ENCODE measurements at places on chromosomes 3 and 15. TPM values are rescaled to one million over a fixed set of nuclear protein-coding genes. Genes with fewer than 3 reads are reported as not detected.

- H3K27me3 ChIP-seq = no peaks in the 10 kb centered on the region
- no peak for DNase-seq
- no peaks in the 10 kb centered on the region for H3K36me3 ChIP-seq
Observed at GRCh38 chr3:171874879-171875278, 31.7 kb downstream of the TMEM212 start.

- no peak for DNase-seq
- peaks cover 6% of the 10 kb centered on the region for H3K36me3 ChIP-seq
- H3K4me3 ChIP-seq = no peak overlapping the region
- H3K27me3 ChIP-seq = no peaks in the 10 kb centered on the region
- no peak overlapping the region for H3K27ac ChIP-seq
Observed at GRCh38 chr3:134081211-134081610, 51.5 kb upstream of the SLCO2A1 start.

DNA sequence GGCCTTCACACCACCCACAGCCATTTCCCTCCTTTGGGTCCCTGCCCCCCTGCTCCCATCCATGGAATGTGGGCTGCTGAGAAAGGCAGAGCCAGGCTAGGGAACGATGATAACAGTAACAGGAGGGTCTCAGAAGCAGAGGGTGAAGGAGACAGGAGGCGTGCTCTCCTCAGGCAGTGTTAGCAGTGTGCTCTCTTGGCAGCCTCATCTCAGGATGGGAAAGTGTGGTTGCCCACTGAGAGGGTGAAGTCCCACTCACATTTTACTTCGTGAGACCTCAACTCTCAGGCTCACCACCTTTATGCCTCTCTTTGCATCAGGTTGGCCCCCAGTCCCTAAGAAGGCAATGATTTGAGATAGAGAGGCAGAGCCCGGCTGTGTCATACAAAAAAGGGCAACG is 24.5 kb downstream of the TIGIT start:
- no peaks in the 10 kb centered on the region for H3K27me3 ChIP-seq
- H3K36me3 ChIP-seq = no peaks in the 10 kb centered on the region

DNA sequence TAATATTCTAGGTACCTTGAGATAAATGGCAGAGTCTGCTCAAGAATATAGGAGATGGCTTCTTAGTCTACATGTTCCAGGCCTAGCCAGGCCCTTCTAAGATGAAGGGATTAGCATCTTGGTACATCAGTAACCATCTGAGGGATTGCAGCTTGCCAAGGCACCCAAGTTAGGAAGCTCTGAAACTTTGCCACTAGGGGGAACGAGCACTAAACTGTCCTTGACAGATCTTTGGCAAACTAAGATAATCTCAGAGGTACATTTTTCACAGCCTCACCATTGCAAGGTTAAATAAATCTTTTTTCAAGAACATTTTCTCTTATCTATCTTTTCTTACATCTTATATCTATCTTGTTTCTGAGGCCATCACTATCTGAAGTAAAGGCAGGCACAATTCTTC is 351.2 kb downstream of the RAP2B start:
- H3K4me1 ChIP-seq = no peaks in the 10 kb centered on the region
- no peak overlapping the region for H3K4me3 ChIP-seq
- no peaks in the 10 kb centered on the region for H3K27me3 ChIP-seq

GRCh38 chr3:124486324-124486723 is 243.9 kb upstream of the UMPS start:
- H3K27ac ChIP-seq = no peak overlapping the region
- H3K4me1 ChIP-seq = no peaks in the 10 kb centered on the region
- no peaks in the 10 kb centered on the region for H3K27me3 ChIP-seq

DNA sequence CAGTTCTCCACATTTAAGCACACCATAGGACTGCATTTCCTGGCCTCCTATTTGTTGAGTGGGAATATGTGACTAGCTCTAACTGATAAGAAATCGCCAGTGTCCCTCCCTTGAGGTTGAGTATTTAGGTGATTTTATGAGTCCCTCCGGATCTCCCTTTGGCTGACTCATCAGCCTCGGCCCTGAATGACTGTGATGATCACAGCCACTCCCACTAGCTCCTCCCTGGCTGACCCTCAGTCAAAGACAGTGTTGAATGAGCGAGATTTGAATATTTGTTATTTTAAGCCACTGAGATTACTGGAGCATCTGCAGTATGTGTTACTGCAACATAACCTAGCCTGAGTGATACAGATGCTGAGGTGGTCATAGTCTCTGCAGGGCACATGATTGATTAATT is 515.3 kb downstream of the EPHB1 start:
- DNase-seq = no peak
- H3K4me3 ChIP-seq = no peak overlapping the region
- H3K36me3 ChIP-seq = no peaks in the 10 kb centered on the region
- no peaks in the 10 kb centered on the region for H3K27me3 ChIP-seq
- H3K27ac ChIP-seq = no peak overlapping the region
- H3K4me1 ChIP-seq = no peaks in the 10 kb centered on the region

DNA sequence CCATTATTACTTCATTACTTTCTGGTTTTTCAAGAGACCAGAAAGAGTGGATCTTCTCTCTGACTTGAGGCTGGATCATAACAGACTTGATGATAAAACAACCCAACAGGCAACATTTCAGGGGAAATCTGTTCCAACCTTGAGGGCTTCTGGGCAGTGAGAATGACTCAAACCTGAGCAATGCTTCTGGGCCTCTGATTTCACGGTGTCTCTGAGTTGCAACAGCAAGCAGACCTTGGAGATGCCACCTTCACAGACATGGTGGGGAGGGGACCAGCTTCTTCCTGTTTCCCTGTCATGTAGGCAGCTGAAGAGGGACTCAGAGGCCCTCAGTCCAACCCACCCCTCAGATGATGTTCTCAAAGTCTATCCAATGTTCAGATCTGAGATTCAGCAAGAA is 104.0 kb downstream of the ABHD5 start:
- peaks cover 24% of the 10 kb centered on the region for H3K27me3 ChIP-seq
- no peak for DNase-seq
- H3K36me3 ChIP-seq = no peaks in the 10 kb centered on the region

GRCh38 chr15:79539401-79539800 is 107.3 kb downstream of the MINAR1 start:
- H3K4me3 ChIP-seq = no peak overlapping the region
- H3K4me1 ChIP-seq = no peaks in the 10 kb centered on the region
- DNase-seq = no peak
- no peak overlapping the region for H3K27ac ChIP-seq
- no peaks in the 10 kb centered on the region for H3K36me3 ChIP-seq
- peaks cover 3% of the 10 kb centered on the region for H3K27me3 ChIP-seq

DNA sequence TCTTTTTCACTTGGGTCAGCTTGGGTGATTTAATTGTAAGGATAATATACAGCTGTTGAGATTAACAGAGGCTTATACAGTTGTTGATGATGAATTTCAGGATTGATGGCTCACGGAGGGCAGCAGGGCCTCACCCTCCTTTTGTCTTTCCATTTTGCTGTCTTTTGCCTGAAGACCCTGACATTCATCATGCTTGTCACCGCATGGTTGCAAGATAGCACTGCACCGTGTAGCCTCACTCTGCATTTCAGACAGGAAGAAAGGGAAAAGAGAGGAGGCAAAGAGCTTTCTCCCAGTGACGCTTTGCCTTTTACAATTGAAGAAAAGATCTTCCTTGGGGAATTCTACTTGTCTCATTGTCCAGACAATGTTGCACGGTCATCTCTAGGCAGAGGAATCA is 115.1 kb downstream of the TPRG1 start:
- H3K27me3 ChIP-seq = peaks cover 11% of the 10 kb centered on the region
- no peak for DNase-seq
- no peaks in the 10 kb centered on the region for H3K4me1 ChIP-seq
- no peak overlapping the region for H3K27ac ChIP-seq
- no peaks in the 10 kb centered on the region for H3K36me3 ChIP-seq

DNA sequence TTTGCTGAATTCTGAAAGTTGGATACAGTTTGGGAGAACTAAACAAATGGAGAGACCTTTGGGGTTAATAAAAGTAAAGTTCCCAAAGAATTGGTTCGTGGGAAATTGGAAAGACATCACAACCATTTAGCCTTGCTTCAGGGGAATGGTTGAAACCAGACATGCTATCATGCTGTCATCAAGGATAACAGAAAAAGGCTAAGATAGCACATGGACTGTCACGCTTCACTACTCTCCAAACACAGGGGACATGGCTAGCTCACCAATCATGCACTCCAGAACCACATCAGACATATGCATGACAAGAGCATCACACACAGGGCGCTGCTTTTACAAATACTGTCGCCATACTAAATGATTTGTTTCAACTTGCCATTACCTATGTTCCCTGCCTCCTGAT is 671.7 kb upstream of the ROBO1 start:
- no peak for DNase-seq
- H3K27ac ChIP-seq = no peak overlapping the region
- no peak overlapping the region for H3K4me3 ChIP-seq
- no peaks in the 10 kb centered on the region for H3K27me3 ChIP-seq
- no peaks in the 10 kb centered on the region for H3K36me3 ChIP-seq
- H3K4me1 ChIP-seq = peaks cover 7% of the 10 kb centered on the region

- H3K27me3 ChIP-seq = peaks cover 99% of the 10 kb centered on the region
- DNase-seq = no peak
- H3K4me3 ChIP-seq = no peak overlapping the region
- no peak overlapping the region for H3K27ac ChIP-seq
- H3K36me3 ChIP-seq = no peaks in the 10 kb centered on the region
Observed at GRCh38 chr3:147377412-147378367, 28.7 kb downstream of the ZIC4 start.

- no peaks in the 10 kb centered on the region for H3K4me1 ChIP-seq
- H3K27ac ChIP-seq = no peak overlapping the region
- peaks cover 4% of the 10 kb centered on the region for H3K36me3 ChIP-seq
- H3K4me3 ChIP-seq = no peak overlapping the region
- no peak for DNase-seq
Observed at GRCh38 chr3:106616556-106616955, 747.7 kb upstream of the CBLB start.

GRCh38 chr3:129602730-129603560 is 3.5 kb downstream of the PLXND1 start:
- H3K36me3 ChIP-seq = peaks cover 1% of the 10 kb centered on the region
- peaks cover 50% of the 10 kb centered on the region for H3K27me3 ChIP-seq
- H3K4me1 ChIP-seq = peaks cover 7% of the 10 kb centered on the region
- no peak overlapping the region for H3K4me3 ChIP-seq
- DNase-seq = no peak

- no peak overlapping the region for H3K27ac ChIP-seq
- H3K4me3 ChIP-seq = peak overlapping the region; percentile 42
- peaks cover 3% of the 10 kb centered on the region for H3K4me1 ChIP-seq
- H3K27me3 ChIP-seq = peaks cover 46% of the 10 kb centered on the region
Observed at GRCh38 chr15:100373120-100373896, 31.5 kb upstream of the ADAMTS17 start.

DNA sequence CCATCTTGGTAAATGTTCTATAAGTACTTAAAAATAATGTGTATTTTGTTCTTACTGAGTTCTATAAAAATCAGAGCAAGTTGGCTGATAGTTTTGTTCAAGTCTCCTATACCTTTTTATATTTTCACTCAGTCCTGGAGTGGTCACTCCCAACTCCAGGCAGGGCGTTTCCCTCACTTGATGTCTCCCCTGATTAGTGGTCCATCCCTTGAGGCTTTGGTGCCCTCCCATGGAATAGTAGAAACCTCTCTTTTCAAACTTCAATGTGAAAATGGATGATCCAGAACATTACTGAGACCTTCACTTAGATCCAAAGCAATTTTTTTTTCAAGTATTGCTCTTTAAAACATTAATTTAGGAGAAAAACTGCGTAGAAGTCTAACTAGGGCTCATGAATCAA is 25.0 kb upstream of the SCN10A start:
- H3K27ac ChIP-seq = no peak overlapping the region
- no peaks in the 10 kb centered on the region for H3K36me3 ChIP-seq
- H3K27me3 ChIP-seq = peaks cover 17% of the 10 kb centered on the region
- no peak for DNase-seq
- H3K4me1 ChIP-seq = peaks cover 3% of the 10 kb centered on the region
- no peak overlapping the region for H3K4me3 ChIP-seq

DNA sequence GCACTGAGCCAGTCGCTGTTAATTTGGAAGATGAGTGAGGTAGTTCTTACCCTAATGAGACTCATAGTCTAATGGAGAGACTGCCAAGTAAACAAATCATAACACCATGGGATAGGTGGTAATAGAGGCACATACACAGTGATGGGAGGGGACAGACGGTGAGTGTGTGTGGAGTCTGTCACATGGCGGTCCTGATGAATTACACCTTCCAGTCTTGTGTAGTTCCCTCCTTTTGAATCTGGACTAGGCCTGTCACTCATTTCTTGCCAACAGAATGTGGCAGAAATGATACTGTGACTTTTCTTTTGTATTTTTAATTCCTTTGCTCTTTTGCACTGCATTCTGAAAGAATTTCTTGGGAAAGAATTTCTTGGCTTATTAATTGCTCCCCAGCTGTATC is 78.1 kb downstream of the NR1D2 start:
- H3K27ac ChIP-seq = no peak overlapping the region
- no peaks in the 10 kb centered on the region for H3K36me3 ChIP-seq
- H3K4me3 ChIP-seq = no peak overlapping the region

The ALDH1A3 gene
- 0.41 TPM for total RNA-seq

The BCL6 gene
- 21.3 TPM for total RNA-seq

The HOMER2 gene
- total RNA-seq = 21.0 TPM

The CCDC39 gene
- total RNA-seq = 0.22 TPM

The TADA3 gene
- 70.8 TPM for total RNA-seq

The BUB1B gene
- 42.6 TPM for total RNA-seq

The PHC3 gene
- 71.8 TPM for total RNA-seq

The GP9 gene
- not detected for total RNA-seq
